Kidney glomerular epithelial cell (primary cell): ENCODE measurements at places on chromosomes 13 and 19.

GRCh38 chr13:113724016-113724758, 34.8 kb upstream of the TMEM255B start:
- no peak for DNase-seq

GRCh38 chr13:104253063-104253680, 1187.0 kb upstream of the SLC10A2 start:
- DNase-seq = no peak

GRCh38 chr19:48913114-48913889, 13.2 kb downstream of the NUCB1 start:
- no peak for DNase-seq

DNA sequence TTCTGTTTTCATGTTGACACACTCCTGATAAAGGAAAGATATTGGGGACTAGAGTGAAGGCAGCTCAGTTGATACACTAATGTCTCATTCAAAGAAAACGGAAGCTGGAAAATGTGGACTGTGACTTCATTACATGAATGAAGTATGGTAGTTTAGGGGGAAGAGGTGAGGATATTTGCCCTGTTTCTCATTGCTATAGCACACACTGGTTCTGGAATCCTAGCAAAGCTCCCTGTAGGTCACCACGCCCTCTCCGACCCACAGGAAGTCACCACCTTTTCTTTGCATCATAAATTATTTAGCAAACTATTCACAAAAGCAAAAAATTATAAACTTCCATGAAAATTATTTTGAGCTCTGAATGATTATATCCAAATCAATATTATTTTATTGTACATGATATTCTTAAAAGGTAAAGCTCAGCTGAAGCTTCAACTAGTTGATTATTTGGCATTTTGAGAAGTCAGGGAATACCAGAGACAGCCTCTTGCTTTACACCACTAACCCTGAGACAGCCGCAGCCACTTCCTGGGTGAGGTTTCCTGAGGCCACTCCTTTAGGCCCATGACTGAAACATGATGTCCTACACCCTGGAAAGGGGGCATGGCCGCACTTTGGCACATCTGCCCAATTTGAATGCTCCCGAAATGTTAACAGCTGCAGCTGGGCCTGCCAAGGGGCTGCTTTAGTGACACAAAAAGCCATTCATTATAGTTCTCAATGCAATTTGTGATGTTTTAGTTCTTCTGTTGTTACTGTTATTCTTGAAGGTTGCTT, 50.0 kb upstream of the WDFY2 start:
- DNase-seq = no peak

- no peak for DNase-seq
These were observed 904 bp upstream of the ARHGAP33 start for GRCh38 chr19:35774274-35775045.

DNA sequence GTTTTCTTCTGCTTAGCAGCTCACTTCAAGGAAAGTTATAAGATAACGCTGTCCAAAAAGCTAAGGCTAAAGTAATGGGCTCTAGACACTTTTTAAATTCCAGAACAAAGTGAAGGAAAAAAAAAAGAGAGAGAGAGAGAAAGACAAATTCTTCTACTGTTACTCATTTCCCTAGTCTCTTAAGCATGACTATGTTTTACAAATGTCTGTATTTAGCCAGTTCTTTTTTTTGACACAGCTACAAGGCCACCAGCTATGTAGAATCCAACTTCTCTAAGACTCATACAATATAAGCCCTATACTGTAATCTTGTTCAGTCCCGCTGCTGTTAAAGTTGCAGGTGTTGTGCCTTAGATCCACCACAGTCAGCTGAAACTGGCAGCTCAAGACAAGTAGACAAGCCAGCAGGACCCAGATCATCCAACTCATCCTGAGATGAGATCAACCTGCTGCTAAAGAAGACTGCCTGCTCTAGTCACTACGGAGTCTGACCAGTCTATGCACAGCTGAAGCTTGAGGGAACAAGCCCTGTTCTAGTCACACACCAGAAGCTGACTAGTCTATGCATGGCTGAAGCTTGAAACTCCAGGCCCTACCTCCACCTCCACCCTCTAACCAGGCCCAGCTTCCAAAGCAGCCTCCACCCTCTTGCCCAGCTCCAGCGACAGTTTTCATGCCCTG, 10.3 kb upstream of the ZNF83 start:
- DNase-seq = no peak

- DNase-seq = no peak
These were observed 5.0 kb downstream of the SYCE2 start for GRCh38 chr19:12913851-12914690.

DNA sequence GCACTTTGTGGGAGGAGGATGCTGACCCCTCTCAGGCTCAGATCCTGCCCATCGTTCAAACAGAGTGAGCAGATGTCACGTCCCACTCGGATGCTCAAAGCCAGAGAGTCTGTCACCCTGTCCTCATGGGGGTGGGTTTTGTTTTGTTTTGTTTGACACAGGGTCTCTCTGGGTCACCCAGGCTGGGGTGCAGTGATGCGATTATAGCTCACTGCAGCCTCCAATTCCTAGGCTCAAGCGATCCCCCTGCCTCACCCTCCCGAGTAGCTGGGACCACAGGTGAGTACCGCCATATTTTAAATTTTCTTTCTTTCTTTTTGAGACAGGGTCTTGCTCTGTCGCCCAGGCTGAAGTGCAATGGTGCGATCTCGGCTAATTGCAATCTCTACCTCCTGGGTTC, 4.0 kb downstream of the ADGRE2 start:
- no peak for DNase-seq

- DNase-seq = no peak
These were observed 1504.5 kb upstream of the PCDH20 start for GRCh38 chr13:62920159-62920558.

- no peak for DNase-seq
These were observed 39.3 kb downstream of the BRD4 start for GRCh38 chr19:15292847-15293582.

DNA sequence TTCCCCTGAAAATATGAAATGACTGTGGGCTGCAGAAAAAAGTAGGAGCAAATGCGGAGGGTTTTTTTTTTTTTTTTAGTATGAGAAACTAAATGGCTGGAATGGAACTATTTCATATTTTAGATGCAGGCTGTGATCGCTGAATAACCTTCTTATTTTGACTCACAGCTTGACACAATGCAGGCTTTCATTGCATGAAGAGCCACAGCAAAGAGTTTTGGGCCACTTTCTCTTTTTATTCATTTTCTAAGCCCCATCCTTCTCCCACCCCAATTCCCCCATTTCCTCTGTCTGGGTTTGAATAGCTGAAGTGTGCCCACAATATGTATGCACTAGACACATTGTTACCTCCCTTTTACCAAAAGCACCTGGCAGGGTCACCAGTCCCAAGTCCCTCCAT, 125.9 kb downstream of the COG6 start:
- DNase-seq = no peak

- no peak for DNase-seq
These were observed 2.3 kb downstream of the LINGO3 start for GRCh38 chr19:2305452-2306280.

DNA sequence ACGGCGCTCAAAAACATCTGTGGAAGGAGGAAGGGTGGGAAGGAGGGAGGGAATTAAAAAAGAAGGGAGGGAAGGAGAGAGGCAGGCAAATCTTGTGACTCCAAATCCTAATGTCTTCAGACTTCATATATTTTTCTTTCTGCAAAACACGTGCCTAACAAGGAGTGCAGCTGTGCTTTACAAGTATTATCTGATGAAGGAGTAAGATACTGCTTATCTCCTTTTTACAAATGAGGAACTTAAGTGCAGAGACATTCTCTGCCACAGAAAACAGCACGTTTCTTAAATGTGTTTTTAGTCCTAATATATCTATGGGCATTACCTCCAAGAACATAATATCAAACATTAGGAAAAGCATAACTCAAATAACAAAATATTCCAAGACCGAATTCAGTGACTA, 6.5 kb downstream of the FLT3 start:
- DNase-seq = no peak

DNA sequence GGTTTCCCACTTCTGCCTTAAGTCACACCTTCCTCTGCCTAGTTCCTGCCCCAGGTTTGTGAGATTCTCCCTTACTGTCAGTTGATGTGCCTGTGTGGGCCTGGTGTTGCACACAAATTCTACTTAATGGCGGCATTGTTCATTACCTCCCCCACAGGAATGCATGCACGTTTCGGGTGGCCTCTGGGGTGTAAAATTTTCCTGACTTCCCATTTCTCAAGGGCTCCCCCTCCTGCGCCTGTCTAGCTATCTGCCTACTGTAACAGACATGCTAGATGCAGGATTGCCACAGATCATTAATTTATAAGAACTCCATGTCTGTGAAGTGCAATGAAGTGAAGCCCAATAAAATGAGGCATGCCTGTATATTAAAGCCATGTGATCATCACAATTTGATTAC, 1466.3 kb downstream of the PCDH9 start:
- no peak for DNase-seq

DNA sequence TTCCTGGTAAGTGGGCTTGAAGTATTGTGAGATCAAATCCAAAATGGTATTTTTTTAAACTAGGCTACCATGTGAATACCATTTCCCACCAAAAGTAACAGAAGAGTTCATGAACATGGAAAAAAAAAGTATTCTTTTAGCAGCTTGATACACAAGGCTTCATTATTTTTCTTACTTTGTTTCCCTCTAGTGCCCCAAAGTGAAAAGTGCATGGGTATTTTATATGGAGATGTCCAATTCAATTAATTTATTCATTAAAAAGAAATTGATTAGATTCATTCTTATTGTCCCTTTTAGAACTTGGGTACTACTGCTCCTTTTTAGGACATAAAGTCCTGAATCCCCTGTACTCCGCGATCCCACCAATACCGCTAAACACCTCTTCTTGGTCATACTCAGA, 28.6 kb upstream of the SCEL start:
- peak; percentile 21 for DNase-seq

GRCh38 chr13:21971662-21972621, 301.1 kb downstream of the FGF9 start:
- no peak for DNase-seq

- no peak for DNase-seq
These were observed 49.6 kb upstream of the OLFM4 start for GRCh38 chr13:52978989-52979388.

- DNase-seq = no peak
These were observed 20.4 kb downstream of the MBD3L2B start for GRCh38 chr19:7000816-7001215.

DNA sequence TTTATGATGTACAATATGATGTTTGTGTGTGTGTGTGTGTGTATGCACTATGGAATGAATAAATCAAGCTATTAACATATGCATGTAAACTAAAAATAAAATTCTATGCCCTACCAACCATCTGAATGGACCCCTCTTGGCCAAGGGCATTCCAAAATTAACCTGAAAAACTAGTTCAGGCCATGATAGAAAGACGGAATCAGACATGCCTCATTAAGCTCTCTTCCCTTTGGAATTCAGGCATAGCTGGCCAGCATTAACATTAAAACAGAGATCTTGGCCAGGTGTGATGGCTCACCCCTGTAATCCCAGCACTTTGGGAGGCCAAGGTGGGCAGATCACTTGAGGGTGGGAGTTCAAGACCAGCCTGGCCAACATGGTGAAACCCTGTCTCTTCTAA, 18.3 kb upstream of the SLC1A6 start:
- DNase-seq = no peak

GRCh38 chr13:99381766-99382165, 74.6 kb upstream of the GPR183 start:
- DNase-seq = no peak

DNA sequence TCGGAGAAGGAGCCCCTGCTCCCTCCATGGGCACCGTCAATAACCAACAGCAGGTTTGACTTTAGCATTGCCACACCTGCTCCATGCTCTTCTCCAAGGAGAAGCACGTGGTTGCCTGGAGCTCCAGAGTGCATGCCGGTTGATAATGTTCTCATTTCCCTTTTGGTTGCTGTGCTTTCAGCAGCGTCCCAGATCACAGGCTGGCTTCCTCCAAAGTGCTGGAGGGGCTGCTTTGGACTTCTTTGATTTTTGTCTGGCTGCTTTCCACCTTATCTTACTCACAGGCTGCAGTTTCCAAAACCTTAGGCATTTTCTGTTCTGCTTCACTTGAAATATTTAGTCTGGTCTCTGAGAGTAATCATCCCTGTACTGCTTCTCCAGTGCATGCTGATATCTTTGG, 123.8 kb upstream of the IRS2 start:
- DNase-seq = no peak

DNA sequence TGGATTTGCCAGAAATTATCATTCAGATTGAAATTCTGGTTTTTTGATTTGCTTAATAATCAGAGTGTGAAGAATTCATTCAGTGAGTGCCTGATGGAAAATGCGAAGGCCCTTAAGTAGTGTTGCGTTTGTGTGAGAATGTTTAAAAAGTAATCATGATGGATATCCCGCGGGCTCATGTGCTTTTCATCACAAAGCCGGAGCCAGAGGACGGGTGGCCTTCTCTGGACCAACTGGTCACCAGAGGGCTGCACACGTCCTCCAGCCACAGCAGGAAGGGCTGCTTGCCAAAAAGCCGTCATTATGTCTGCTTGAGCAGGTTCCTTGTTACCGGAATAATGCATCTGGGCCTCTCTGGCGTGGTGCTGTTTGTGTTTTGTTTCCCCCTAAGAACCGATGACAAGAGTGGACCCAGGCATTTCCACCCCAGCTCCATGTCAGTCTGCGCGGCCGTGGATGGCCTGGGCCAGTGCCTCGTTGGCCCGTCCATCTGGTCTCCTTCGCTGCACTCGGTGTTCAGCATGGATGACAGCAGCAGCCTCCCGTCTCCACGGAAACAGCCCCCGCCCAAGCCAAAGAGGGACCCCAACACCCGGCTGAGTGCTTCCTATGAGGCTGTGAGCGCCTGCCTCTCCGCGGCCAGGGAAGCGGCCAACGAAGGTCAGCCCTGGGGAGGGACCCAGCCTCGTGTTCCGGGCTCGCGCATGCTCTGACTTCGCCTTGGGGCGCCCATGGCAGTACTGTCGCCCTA, 497.7 kb downstream of the MYO16 start:
- no peak for DNase-seq

DNA sequence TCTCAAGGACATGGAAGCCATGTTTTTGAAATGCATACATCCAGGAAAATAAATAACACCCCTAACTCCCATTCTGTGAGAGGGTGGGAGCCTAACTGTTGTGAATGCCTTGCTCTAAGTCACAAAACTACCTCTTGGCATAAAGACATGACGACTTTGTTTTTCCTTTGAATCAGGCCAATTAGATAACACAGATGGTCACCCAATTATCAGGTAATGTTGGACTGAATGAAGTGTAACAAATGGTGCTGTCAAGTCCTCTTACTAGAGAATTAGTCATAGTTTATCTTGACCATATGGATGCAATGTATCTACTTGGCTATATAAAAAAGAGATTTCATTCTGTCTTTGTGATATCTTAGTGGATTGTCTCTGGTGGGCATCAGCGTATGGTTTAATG, 553.6 kb upstream of the ATXN8OS start:
- DNase-seq = no peak

DNA sequence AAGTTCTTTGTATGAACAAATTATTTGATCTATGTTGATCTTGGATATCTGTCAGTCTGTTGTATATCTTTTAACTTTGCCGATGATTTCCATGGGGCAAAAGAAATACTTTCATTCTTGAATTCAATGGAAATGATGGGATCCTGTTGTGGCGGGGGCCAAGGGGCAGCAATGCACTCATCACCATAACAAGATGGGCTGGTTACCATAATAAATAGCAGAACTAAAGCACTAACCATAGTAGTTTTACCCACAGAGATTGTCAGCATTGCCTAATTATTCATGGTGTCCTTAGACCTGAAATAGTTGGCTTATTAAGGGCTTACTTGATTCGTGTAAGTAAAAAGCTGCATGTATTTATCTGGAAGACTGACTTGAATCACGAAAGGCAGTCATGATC, 309.6 kb downstream of the RFC3 start:
- no peak for DNase-seq
